ENCODE measurements at places on chromosomes 2 and 18.
A peak's percentile ranks its signal among the peaks of the same experiment; 100 is the strongest.

- DNase-seq, result no peak
Observed at GRCh38 chr18:56109757-56110156, 521.8 kb upstream of the TCF4 start.

- no peak for DNase-seq
Observed at GRCh38 chr2:102788885-102789260, 27.0 kb downstream of the TMEM182 start.

GRCh38 chr2:32990556-32990955 is 43.8 kb downstream of the LTBP1 start:
- DNase-seq, result no peak

- DNase-seq, result no peak
Observed at GRCh38 chr2:171430516-171431410, 3.0 kb downstream of the METTL8 start.

DNA sequence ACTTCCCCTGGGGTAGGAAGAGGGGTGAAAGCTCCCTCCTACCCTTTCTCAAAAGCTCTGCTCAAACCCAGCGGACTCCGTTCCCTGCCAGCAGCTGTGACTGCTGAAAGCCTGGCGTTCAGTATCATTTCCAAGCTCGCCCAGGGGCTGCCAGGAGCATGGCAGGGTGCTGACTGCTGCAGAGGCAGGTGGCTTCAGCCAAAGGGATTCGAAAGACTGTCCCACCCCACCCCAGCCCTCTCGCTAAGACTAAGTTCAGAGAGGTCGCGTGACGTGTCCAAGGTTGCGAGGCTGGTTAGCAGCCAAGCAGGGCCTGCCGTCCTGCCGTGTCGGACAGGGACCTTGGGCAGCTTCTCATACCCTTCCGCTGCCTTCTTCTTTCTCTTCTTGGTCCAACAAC is 72.3 kb upstream of the RAB12 start:
- DNase-seq, result no peak

DNA sequence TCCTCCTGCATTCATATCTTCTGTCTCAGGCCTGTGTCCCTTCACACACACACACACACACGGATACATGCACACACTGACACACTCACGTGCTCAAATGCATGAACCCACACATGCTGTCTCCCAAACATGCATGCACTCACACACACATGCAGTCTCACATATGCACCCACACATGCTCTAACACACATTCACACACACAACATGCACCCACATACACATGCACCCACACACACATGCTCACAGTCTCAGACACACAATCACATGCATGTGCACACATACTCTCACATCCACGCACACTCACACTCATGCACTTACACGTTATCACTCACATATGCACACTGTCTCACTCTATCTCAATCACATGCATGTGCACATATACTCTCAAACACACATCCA is 1.9 kb upstream of the CD226 start:
- DNase-seq, result no peak

DNA sequence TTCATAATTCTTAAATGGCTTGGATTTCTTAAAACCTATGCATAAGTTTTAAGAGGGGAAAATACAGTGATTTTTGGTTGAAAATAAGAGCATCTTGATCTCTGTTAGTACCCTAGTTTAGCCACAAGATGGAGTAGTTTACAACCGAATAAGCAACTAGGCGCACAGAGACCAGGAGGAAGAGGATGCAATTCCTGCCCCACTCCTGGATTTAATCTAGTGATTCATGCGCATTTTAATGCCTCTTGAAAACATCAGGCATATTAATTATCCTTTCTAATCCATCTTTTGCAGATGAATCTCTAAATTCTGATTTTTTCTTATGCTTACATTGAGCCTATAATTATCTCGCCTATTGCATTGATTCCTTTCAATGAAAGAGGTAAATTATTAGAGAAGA is 76.7 kb downstream of the MRPS9 start:
- no peak for DNase-seq

DNA sequence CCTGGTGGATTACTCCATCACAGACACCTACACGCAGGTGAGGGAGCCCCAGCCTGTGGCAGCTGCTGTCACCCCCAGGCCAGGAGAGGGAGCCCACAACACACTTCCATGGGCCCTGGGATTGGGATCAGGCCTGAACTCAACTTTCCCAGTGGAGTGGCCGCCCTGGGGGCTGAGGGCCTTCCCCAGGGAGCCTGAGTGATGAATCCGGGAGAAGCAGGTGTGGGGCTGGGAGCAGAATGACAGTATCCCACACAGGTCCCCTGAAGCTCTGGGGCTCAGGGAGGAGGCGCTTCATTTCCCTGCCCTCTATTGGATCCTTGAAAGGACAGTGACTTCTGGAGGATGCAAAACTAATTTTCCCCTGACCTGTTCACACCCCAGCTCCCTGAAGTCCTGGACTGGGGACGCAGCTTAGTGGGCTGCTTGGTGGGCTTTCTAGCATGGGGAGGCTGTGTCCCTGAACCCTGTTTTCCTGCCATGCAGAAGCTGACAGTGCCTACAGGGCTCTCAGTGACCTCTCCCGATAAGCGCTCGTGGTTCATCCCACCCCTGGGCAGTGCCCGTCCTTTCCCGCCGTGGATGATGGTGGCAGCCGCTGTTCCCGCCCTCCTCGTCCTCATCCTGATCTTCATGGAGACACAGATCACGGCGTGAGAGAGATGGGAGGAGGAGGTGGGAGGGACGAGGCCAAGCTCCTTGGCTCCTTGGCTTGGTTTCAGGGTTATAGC is 11.0 kb downstream of the SLC4A3 start:
- DNase-seq, result no peak

- peak; percentile 45 for DNase-seq
Observed at GRCh38 chr2:191319186-191319585, 74.0 kb downstream of the MYO1B start.

GRCh38 chr2:27494284-27494943 is 586 bp downstream of the FNDC4 start:
- DNase-seq, result no peak

DNA sequence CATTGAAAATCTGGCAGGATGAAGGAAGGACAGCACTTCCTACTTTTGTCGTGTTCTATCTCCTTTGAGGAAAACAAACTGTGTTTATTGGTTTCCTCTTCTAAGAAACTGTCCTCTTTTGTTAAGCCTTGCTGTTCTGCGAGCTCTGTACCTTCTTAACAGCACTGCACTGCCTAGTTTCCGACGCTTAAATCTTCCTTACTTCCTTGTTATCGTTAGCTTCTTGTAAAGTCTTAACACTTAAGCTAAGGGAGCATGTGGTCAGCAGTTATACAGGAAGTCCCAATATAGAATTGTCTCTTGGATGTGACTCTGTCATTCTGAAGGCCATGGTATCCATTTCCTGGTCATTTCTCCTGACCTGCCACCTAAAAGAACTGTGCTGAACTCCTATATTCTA is 552.8 kb upstream of the NRP2 start:
- DNase-seq, result no peak

DNA sequence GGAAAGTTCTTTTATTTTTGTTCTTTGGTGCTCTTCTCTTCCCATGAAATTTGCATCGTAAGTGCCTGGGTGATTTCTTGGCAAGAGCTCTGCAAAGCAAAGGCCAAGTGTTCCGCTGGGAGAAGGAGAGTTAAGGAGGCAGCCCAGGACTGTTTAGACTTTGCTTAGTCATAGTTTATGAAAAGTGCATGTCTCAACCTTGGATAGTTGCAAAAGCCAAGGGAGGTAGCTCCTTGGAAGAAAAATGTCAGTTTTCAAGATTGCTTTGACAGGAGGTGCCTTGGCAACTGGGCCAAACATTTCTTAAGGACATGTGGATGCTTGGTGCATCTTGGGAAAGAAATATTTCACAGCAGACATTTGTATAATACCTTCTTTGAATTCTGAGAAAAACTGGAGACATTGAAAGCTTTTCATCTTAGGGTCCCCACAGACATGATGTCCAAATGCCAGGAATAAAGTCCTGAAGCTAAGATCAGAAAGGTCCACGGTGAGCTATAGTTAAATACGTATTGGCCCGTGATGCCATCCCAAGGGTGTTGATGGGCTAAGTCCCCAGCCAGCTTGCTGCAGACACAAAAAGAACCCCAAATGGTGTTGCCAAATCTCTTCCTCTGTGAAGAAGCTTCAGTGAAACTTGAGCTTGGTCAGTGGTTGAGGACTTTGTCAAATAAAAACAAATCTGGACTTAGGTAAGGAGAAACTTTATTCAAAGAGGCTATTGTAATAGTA is 96.3 kb upstream of the THUMPD2 start:
- DNase-seq, result no peak

GRCh38 chr2:16328521-16329190 is 337.0 kb downstream of the CYRIA start:
- peak; percentile 62 for DNase-seq

- DNase-seq, result no peak
Observed at GRCh38 chr2:42921147-42921520, 128.8 kb upstream of the HAAO start.

DNA sequence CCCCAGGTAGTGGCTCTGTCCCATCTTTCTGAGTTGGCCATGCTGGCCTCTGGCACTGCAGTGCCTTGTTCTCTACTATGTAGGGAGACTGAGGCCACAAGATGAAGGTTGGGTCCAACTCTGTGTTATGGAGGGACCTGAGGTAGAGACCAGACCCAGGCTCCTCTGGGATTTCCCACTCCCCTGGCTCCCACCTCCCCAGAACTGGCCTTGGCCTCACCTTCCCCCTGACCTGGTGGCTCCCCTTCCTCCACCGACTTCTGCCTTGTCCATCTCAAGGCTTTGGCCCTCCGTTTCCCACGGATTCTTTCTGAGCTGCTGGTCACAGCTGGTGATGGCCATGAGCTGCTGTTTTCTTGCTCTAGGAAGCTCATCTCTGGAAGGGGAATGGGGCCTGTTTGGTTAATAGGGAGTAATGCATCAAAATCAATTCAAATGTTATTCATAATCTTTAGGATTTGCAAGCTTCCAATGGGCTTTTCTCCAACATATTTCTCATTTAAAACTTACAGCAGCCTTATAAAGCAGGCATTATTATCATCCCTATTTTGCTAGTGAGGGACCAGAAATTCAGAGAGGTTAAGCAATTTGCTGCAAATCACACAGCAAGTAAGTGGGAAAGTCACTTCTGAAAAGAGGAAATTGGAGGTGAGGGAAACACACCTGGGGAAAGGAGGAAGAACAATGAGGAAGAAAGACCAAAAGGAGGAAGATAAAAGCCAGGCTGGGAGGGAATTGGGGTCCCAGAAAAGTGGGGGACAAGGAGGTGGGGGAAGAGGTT is 887 bp downstream of the PRKAG3 start:
- no peak for DNase-seq

- DNase-seq, result no peak
Observed at GRCh38 chr2:17858064-17858463, 20.4 kb upstream of the KCNS3 start.

- DNase-seq, result no peak
Observed at GRCh38 chr2:28129955-28130695, 239.6 kb downstream of the BABAM2 start.

DNA sequence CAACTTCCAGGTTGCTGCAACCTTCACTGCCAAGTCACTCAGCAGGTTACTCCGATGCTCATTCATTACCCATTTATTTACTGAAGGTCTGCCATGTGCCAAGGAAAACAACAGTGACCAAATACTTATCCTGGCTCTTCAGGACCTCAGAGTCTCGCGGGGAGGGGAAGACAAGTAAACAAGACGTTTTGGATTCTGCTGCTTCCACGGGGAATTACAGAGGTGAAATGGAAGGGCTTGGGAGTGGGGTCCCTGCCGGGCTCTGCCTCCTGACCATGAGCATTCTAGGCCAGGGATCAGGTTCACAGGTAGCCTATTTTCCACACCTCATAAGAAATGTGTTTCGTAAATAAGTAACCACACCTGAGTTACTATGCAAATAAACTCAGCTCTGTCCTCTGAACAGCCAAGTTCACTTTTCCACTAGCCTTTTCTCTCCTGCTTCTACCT is 68.1 kb downstream of the CLHC1 start:
- peak; percentile 64 for DNase-seq

- DNase-seq, result no peak
Observed at GRCh38 chr2:229873123-229873581, 48.7 kb downstream of the TRIP12 start.

- no peak for DNase-seq
Observed at GRCh38 chr18:1253827-1254226, 349.2 kb downstream of the ADCYAP1 start.

GRCh38 chr18:8999872-9000271 is 102.6 kb upstream of the NDUFV2 start:
- no peak for DNase-seq

GRCh38 chr2:69711971-69712370 is 30.0 kb upstream of the ANXA4 start:
- no peak for DNase-seq

- DNase-seq, result no peak
Observed at GRCh38 chr2:83757329-83757728, 701.8 kb downstream of the SUCLG1 start.

GRCh38 chr2:161128885-161129284 is 31.3 kb upstream of the TANK start:
- DNase-seq, result no peak

DNA sequence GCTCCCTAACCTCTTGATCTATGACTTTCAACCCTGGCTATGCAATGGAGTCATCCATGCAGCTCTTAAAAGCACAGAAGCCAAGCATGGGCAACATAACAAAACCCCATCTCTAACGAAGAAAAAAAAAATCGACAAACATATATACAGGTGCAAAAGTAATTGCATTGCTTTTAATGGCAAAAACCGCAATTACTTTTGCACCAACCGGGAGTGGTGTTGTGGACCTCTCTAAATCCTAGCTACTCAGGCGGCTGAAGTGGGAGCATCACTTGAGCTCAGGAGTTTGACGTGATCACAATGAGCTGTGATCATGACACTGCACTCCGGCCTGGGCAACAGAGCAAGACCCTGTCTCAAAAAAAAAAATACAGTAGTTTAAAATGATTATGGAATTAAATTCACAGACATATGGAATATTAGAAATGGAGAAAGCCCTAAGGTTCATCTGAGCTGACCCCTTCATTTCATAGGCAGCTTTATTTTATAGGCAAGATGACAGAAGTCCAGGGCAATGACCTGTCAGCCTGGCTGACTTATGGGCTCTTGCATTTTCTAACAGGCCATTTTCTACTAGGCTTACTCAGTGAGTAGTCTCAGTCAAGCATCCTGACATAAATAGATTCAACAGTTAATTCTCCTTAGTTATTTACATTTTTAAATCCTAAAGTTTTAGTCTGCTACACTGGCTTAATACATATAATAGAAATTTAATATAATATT is 183.8 kb downstream of the ANKRD44 start:
- DNase-seq, result no peak

- DNase-seq, result no peak
Observed at GRCh38 chr18:75775121-75775520, 347.6 kb upstream of the SMIM21 start.

GRCh38 chr2:218569038-218569431 is 396 bp downstream of the CNOT9 start:
- DNase-seq, result peak; percentile 91

All from esophagus muscularis mucosa (tissue), 4 donors.